ENCODE measurements at places on chromosomes 13 and 19.

DNA sequence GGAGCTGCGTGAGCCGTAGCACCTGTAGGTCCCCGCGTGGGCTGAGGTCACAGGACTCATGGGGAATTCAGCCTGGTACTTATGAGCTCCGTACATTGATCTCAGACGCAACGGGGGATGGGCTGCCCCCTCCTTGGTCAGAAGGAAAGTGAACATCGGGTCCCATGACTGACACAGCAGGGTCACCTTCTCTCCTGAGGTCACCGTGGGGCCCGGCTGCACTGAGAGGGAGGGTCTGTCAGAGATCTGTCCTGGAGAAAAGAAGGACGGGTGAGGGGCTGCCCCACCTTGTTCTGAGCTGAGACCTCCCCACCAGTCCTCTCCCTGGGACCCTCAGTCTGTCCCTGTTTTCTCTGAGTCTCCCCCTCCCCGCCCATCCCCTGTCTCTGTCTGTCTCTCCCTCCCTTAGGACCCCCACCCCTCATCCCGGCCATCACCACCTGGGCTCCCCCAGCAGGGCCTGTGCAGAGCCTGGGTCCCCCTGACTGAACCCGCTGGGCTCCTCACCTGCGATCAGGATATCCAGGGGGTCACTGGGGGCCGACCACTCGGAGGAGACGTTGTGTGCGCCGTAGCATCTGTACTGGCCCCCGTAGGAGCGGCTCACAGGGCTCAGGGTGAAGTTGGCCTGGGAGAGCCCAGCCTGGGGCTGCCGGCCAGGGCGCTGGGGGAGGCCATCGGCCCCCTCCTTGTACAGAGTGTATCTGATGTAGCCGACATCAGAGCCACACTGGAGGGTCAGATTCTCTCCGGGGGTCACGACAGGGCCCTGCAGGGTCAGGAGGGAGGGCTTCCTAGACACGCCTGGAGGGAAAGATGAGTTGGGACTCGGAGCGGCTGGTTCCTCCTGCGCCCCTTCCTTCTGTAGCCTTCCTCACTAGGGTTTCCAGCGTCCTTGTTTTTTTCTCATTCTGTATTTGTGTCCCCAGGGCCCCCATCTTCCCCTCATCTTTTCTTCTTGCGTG is 1.8 kb downstream of the LILRA4 start:
- no peak for DNase-seq

DNA sequence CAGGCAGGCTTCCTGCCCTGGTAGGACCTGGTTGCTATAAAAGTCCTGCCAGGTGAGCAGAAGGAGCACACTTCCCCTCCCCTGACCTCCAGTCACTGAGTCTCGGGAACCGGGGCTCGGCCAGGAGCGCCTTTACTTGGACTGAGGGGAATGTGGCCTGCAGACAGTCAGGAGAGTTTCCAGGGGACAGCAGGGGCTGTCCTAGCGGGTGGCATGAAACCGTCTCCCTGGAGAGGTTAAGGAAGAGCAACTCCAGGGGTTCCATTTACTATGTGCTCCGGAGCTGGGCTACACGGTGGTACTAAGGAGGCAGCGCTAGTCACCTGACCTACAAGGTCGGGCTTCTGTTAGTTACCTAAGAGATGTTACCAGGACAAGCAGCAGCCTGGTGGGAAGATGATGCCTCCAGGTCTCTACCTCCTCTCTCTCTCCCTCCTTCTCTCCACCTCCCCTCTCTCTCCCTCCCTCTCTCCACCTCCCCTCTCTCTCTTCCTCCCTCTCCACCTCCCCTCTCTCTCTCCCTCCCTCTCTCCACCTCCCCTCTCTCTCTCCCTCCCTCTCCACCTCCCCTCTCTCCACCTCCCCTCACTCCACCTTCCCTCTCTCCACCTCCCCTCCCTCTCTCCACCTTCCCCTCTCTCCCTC is 4.1 kb upstream of the CNOT3 start:
- peak; percentile 100 for DNase-seq

- no peak for DNase-seq
These were observed 78.0 kb downstream of the STARD13 start for GRCh38 chr13:33207615-33207961.

DNA sequence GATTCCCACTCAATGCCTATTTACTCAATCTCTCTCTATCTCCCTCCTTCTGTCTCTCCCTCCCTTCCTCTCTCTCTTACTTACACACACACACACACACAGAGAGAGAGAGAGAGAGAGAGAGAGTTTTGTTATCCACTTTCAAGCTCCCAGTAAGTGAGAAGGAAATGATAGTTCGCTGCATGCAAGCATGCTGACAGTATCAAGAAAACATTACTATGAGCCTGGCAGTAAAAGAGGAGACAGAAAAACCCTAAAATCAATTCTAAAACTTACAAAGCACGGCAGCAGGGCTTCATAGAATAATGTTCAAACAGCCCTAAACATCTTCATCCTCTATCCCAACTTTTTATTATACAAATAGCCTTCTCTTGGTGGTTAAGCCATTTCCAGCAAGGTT is 171.9 kb downstream of the FOXO1 start:
- no peak for DNase-seq

- no peak for DNase-seq
These were observed 822 bp upstream of the ZBTB7A start for GRCh38 chr19:4067396-4068046.

DNA sequence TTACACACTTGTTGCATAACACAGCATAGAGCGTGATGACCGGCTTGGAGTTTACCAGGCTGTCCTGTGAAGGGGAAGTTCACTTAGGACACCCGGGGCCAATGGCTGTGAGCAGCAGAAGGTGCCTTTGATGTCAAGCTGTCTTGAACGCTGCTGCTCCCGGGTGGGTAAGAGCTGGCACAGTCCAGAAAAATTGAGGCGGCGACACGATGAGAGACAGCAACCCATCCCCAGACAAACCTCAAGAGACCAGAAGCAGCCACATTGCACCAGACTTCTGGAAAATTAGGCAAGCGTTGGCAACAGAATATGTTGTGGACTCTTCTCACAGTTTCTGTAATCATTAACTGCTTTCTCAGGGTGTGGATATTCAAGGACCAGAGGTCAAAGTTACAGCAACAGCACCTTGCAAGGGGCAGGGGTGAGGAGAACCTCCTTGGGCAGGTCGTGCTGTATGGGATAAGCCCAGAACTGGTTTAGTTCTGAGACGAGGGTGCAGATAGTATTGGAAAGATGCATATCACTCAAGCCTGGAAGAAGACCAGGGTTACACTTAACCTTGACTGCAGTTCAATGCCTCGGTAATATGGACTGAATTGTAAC is 10.1 kb downstream of the NFILZ start:
- no peak for DNase-seq

- DNase-seq, result no peak
These were observed 392.1 kb downstream of the EFNB2 start for GRCh38 chr13:106143392-106143791.
